Heart left ventricle (tissue), 16 donors: ENCODE measurements at places on chromosomes 2 and 18. TPM values are rescaled to one million over a fixed set of nuclear protein-coding genes. Genes with fewer than 3 reads are reported as not detected.

- no peak for DNase-seq
These were observed 815.2 kb downstream of the DCDC2C start for GRCh38 chr2:4518596-4518995.

DNA sequence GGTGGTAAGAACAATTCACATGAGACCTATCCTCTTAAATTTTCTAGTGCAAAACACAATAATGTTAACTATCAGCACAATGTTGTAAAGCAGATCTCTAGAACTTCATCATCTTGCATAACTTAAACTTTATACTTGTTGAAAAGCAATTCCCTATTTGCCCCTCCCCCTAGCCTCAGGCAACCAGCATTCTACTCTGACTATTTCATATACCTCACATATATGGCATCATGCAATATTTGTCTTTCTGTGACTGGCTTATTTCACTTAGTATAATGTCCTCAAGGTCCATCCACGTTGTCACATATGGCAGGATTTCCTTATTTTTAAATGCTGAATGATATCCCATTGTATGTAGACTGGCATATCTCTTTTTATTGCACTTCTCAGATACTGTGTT, 86.5 kb downstream of the STRADB start:
- DNase-seq, result no peak

CPO gene
- polyA plus RNA-seq, result 0.30 TPM

CTDP1 gene
- polyA plus RNA-seq, result 7.0 TPM

DNA sequence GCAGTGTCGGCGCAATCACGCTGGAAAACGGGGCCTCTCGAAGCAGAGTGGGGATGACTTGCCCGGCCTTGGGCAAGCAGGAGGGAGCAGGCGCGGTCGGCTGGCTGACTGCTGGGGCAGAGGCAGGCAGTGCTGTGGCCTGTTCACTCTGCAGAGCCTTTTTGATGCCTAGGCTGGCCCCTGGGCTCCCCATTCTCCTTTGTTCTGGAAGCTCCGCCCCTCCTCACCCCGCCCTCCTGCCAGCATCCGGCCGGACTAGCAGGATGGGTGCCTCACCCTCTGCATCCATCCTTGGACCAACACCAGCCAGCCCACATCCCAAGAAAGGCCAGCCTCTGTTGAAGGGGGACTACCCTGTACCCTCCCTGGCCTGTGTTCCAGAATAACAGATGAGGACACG, at the start of gene ASPRV1:
Gene ASPRV1 (minus strand): TSS at position 136 of the 400 bp plus-strand sequence. CDS start 195 bp downstream, outside the sequence.
- no peak for DNase-seq

GRCh38 chr2:33437297-33437696, 39.2 kb upstream of the RASGRP3 start:
- no peak for DNase-seq

DNA sequence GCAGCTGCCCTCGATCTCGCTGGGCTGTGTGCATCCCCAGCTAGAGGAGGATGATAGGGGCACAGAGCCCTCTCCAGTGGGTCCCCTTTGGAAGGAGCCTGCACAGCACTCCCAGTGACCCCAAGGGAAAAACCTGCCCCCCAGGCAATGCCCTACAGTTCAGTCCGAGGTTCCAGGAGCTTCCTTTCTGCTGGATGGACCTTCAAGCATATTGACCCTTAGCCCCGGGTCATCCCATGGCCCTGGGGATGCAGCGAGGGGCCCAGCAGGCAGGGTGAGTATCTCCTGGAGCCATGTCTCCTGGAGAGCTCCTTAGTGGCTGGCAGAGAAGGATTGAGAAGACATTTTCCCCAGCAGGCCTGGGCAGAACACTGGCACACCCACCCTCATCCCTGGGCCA, 45.4 kb upstream of the CTDP1 start:
- no peak for DNase-seq

- no peak for DNase-seq
These were observed 5.1 kb downstream of the FECH start for GRCh38 chr18:57581301-57581934.

DNA sequence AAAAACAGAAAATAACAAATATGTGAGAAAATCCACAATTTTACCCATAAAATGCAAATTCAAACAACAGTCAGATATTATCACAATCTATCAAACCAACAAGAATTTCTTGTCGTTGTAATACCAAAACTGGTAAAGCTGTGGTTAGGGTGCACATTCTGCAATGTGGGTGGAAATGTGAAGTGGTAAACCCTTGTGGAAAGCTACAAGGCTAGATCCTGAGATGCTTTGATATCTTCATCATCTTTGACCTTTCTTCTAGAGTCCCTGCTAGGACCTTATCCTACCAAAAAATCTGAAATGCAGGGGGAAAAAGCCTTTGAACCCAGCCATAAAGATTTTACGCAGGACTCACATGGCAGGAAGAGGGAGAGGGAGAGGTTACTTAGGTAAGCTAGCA, 17.2 kb upstream of the ATG16L1 start:
- DNase-seq, result no peak

GRCh38 chr2:159322419-159322818, 35.9 kb upstream of the WDSUB1 start:
- DNase-seq, result no peak

DNA sequence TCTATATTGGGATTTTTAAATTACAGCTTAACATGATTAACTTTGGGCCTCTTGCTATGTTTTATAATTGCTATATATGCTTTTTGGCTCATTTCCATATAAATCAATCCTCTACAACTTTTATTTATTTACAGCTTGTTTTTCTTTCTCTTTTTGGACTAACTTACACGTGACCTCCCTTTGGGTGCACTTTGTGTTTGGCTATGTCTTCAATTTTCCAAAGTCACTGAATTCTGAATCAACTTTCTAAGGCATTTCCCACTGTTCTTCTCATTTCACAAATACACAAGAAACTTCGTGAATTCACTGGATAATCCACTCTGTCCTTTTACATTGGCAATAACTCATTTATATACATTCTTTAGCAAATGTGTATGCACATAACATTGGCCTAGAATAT, 5.4 kb upstream of the CPS1 start:
- DNase-seq, result no peak

GRCh38 chr18:28063926-28064325, 113.0 kb downstream of the CDH2 start:
- DNase-seq, result no peak

- DNase-seq, result no peak
These were observed 48.4 kb downstream of the TANK start for GRCh38 chr2:161208527-161209139.

GRCh38 chr2:30683236-30683956, 123.8 kb downstream of the CAPN13 start:
- no peak for DNase-seq

TBR1 gene
- not detected for polyA plus RNA-seq

ABCG5 gene
- polyA plus RNA-seq, result not detected

ALKAL2 gene
- polyA plus RNA-seq, result 1.2 TPM

DNA sequence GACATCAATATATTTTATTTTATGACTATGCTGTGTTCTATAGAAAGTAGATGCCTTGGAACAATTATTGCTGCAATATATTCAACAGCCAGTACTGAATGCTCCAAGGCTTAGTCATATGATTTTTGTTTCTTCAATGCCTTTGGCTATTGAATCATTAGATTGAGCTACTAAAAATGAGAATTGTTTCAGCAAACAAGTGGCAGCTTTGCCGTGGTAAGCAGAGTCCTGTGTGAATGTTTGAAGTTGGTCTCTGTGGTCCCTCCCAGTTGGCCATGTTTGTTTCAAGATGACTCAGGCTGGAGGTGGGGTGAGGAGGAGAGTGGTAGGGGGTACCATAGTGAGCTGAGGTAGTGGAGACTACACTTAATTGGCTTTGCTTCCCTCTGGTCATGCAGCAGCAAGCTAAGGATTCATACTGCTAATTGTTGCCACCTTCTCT, 198.6 kb upstream of the EPAS1 start:
- DNase-seq, result no peak
